Posterior cingulate gyrus (tissue), 11 donors: ENCODE measurements at places on chromosomes 11 and 22.

GRCh38 chr11:10923882-10924281 is 66.0 kb upstream of the ZBED5 start:
- DNase-seq: no peak

DNA sequence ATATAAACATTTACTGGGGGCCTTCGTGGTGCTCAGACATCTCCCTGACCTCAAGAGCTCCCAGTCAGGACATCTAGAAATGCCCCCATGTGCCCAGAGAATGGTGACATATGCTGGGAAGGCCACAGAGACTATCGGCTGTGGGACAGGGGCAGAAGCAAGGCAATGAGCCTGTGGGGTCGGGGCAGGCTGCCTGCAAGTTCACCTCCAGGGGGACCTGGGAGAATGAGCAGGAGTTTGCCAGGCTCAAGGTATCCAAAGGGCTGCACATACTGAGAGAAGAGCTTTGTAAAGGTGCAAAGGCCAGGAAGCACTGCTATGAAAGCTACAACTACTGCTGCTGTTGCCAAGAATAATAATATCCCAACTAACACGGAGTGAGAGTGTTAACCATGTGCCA is 233.9 kb downstream of the TENM4 start:
- DNase-seq: no peak

DNA sequence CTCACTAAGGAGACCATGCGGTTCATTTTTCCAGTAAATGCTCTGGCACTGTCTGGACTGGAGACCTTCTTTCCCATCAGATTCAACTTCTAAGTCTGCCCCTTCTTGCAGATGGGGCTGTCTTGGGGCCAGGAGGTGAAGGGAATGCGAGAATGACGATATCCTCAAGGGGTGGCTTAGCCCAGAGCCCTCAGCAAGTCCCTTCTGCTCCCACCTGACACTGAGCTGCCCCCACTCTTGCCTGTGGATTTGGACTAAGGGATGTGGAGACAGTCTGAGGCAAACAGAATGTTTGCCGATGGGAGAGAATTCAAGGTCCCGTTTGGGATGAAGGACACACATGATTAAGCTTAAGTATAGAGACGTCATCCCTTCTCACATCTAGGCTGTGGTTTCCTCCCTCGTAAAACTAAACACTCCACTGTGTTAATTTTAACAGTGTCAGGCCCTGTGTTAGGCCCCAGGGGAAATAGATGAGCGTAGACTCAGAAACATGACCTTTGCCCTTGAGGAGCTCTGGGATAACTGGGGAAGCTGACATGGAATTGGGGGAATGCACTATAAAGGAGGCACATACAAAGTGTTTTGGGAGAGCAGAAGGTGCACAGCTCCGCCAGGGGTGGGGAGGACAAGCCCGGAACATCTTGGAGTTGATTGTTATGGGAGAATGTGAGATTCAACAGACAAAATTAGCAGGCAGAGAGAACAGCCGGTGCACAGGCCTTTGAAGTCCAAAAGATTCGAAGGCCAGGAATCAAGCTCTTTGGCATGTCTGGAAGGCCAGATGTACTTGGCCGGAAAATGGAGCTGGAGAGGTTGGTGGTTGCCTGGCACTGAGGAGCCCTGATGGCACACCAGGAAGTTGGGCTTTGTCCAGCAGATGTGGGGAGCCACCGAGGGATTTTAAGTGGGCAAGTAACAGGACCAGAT is 71.6 kb downstream of the ST3GAL4 start:
- DNase-seq: no peak

- no peak for DNase-seq
These were observed 246.7 kb upstream of the MPPED2 start for GRCh38 chr11:30832831-30833230.

DNA sequence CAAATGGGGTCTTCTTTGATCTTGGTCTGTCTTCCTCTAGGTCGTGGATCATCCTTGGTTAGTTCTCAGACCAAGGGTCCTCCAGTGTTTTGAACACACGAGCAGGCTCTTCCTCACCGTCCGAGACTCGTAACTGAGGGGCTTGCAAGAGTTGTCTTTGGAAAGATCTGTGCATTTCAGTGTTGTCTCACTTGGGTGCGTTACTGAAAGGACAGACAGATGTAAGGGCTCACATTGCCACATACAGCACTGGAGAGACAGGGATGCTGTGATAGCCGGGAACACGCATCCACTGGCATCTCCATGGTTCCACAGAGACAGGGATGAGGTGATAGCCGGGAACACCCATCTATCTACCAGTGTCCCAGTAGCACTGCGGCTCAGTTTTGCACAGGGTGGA is 15.7 kb downstream of the GLB1L2 start:
- DNase-seq: no peak

DNA sequence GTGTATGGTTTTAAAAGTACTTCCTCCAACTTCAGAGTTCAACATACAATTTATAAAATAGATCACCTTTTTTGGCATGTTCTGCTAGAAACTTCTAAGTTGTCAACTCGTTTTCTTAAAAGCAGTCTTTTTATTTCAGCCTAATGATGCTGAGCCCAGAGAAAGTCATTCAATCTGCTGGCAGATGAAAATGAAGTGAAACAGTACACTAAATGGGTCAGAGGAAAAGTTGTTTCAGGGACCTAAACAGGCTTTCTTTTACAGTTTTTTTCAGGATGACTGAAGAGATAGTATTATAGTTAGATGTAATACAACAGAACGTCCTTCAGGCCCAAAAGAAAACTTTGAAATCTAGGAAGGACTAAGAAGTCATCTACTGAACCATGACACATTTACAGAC is 842.7 kb upstream of the CCDC90B start:
- no peak for DNase-seq

DNA sequence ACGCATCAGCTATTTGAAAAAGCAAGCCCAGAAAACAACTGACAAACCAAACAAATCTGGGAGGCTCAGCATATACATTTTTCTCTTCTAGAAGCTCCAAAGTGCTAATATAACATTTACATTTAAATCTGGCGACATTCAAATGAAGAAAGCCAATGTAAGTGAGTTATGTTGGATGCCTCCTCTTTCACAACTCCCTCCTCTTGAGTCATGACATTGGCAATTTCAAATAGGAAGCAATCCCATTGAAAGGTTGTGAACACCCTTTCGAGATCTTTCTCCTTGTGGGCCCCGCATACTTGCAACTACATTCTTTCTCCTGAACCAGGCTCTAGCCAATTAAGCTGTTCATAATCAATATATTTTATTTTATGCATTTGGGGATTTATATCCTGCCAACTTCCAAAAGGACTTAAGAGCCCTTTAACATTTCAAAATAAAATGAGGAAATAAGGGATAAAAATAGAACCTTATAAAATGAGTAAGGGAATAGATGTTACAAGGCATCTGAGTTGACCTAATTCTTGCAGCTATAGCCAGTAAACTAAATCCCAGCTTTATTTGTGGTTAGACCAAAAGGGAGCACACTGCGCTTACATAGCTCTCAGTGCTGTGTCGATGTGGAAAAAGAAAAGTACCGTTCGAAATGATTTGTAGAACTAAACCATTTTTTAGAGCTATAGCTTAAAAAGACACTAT is 129.5 kb upstream of the SESN3 start:
- no peak for DNase-seq

DNA sequence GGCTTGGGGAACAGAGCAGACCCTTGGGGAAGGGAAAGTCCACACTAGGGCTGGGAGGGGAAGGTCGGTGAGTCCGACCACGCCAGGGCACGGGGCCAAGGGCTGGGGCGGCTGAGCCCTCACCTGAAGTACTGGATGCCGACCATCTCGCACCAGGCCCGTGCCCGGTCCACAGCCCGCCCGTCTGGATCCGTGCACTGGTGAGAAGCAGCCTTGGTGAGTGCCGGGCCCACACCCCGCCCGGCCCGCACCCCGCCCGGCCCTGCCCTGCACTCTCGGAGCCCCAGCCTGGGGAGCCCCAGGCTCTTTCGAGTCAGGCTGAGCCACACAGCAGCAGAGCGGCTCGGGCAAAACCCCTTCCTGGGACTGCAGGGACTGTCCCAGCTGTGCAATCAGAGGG is 1.9 kb upstream of the BAIAP2L2 start:
- DNase-seq: no peak

DNA sequence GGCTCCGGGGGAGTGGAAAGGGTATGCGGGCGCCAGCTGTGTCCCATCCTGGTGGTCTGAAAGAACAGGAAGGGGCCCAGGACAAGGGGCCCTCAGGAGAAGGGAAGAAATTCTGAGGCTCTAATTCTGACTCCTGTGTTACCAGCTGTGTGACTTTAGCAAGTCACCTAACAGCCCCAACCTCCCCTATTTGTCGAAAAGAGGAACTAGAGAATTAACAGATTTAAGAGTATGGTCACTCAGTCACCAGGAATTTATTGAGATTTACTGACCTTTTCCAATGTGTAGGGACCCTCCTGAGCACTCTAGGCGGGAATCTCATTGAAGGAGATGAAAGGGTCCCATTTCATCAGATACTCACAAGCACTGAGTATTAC is 14.6 kb downstream of the RPS6KA4 start:
- DNase-seq: no peak

DNA sequence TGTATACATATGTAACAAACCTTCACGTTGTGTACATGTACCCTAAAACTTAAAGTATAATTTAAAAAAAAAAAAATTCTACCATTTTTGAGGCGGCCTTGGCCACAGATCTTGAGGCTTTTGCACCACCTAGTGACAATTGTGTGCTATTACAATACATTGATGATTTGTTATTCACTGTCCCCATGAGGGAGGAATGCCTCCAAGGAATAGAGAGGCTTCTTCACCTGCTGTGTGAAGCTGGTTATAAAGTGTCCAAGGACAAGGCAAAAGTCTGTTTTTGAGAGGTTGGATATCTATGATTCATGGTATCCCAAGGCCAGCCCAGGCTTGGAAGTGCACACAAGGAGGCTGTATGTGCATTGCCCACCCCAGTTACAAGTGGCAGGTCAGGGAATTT is 30.7 kb downstream of the SLC22A25 start:
- DNase-seq: no peak

DNA sequence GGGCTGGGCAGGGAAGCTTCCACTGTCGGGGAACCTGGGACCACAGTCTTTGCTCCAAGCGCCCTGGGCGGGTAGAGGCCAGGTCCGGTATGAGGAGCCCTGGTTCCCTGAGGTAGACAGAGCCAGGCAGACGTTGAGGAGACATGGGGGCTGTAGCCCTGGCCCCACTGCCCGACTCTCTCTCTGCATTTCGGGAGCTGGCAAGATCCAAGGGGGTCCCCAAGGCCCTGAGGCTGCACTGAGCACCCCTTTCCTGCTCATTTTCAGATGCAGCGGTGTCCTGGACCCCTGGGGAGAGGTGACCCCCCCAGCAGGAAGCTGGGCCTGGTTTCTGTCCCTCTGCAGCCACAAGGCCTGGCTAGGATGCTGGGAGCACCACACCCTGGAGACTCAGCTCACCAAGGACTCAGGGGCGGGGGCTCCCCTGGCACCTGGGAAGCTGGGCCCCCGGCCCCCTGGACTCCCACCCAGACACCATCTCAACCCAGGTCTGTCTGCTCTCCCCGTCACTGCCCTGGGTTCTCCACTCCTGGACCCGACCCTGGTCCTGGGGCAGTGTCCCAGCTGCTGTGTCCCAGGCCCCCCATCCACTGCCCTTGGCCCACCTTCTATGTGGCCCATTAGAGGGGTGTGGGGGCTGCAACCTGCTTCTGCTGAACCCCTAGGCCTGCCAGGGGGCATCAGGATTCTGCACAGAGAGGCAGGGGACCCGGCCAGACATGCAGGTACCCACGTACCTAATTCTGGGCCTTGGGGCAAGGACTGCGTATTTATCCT is 15.0 kb upstream of the MUC6 start:
- peak; percentile 5 for DNase-seq

- DNase-seq: no peak
These were observed 20.5 kb upstream of the TP53I11 start for GRCh38 chr11:44971185-44971584.

- DNase-seq: no peak
These were observed 17.3 kb downstream of the TMEM258 start for GRCh38 chr11:61775106-61775505.

DNA sequence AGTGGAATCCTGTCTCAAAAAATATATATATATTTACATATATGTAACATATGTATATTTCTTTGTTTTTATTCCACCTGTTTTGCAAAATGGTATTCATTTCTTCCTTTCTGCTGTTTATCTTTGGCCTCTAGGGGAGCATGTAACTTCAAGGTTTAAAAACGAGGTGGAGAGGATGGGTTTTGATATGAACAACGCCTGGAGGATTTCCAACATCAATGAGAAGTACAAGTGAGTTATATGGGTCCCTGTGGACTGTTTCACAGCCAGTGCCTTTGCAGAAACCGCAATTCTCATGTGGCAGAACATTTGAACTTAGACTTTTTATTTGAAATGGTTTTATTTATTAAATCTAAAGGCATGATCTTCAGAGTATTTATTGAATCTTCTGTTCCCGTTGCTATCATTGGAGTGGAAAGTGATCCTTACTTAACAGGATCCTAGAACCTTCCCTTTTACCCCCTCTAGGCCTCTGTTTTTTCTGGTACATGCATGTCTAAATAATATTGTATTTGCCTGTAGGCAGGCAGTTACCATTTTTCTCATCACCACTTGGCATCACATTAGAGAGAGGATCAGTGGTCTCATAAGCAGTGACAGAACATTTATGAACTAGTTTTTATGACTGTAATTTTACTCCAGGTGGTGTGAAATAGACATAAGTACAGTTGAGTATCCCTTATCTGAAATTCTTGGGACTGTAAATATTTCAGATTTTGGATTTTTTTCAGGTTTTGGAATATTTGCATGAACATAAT is 81.5 kb upstream of the HORMAD2 start:
- no peak for DNase-seq

GRCh38 chr11:8059030-8059429 is 22.0 kb upstream of the TUB start:
- no peak for DNase-seq

- no peak for DNase-seq
These were observed 15.1 kb downstream of the P2RY2 start for GRCh38 chr11:73233211-73233610.

GRCh38 chr22:41127451-41127850 is 35.1 kb downstream of the EP300 start:
- DNase-seq: no peak

DNA sequence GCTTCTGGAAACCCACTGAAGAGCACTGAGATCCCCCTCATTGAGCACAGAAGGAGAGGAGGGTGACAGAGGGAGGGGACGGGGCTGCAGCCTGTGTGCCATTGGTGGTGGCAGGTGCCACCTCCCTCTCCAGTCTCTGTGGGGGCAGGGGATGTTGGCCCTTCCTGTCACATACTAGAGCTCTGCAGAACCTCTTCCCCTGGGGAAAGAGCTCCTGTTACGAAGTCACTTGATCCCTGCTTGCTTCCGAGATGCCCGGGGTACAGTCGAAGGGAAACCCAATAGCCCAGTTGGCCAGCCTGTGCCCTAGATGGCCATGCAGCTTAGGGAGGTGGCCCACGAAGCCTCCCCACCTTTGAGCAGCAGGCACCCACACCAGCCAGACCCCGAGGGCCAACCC is 29.4 kb downstream of the DAGLA start:
- DNase-seq: no peak

GRCh38 chr11:110076371-110076965 is 16.7 kb upstream of the ZC3H12C start:
- DNase-seq: no peak

- DNase-seq: no peak
These were observed 18.0 kb upstream of the DRD2 start for GRCh38 chr11:113493206-113493605.
